ENCODE measurements at places on chromosomes 5 and 9. TPM values are rescaled to one million over a fixed set of nuclear protein-coding genes. Genes with fewer than 3 reads are reported as not detected.

ABLIM3 gene
- 26.4 TPM for total RNA-seq

CCDC192 gene
- total RNA-seq: not detected

PDE6A gene
- not detected for total RNA-seq

NR6A1 gene
- total RNA-seq: 20.1 TPM

FCN1 gene
- not detected for total RNA-seq

MLANA gene
- not detected for total RNA-seq

CACFD1 gene
- total RNA-seq: 68.5 TPM

MTREX gene
- 65.5 TPM for total RNA-seq

NRARP gene
- 56.1 TPM for total RNA-seq

PCDHGB6 gene
- 3.2 TPM for total RNA-seq

RLN2 gene
- not detected for total RNA-seq

ASPN gene
- total RNA-seq: 2.5 TPM

PCDHGC4 gene
- total RNA-seq: 5.8 TPM

PLPP7 gene
- 1.6 TPM for total RNA-seq

PRUNE2 gene
- 29.2 TPM for total RNA-seq

SARDH gene
- 5.0 TPM for total RNA-seq

SLC4A9 gene
- 0.40 TPM for total RNA-seq

TICAM2 gene
- 3.3 TPM for total RNA-seq

CDC20B gene
- total RNA-seq: not detected

PCDHA12 gene
- total RNA-seq: 1.1 TPM

IL33 gene
- 7.6 TPM for total RNA-seq

DMRT3 gene
- not detected for total RNA-seq

TMEFF1 gene
- total RNA-seq: not detected

SPATA31A3 gene
- total RNA-seq: not detected

GOLM1 gene
- total RNA-seq: 58.6 TPM

KIF4B gene
- total RNA-seq: not detected

TMC1 gene
- not detected for total RNA-seq

NKD2 gene
- total RNA-seq: 3.7 TPM

CD14 gene
- total RNA-seq: 3.3 TPM

Data from Peyer's patch (tissue), 4 donors.